ENCODE measurements at places on chromosomes 16 and 17.

DNA sequence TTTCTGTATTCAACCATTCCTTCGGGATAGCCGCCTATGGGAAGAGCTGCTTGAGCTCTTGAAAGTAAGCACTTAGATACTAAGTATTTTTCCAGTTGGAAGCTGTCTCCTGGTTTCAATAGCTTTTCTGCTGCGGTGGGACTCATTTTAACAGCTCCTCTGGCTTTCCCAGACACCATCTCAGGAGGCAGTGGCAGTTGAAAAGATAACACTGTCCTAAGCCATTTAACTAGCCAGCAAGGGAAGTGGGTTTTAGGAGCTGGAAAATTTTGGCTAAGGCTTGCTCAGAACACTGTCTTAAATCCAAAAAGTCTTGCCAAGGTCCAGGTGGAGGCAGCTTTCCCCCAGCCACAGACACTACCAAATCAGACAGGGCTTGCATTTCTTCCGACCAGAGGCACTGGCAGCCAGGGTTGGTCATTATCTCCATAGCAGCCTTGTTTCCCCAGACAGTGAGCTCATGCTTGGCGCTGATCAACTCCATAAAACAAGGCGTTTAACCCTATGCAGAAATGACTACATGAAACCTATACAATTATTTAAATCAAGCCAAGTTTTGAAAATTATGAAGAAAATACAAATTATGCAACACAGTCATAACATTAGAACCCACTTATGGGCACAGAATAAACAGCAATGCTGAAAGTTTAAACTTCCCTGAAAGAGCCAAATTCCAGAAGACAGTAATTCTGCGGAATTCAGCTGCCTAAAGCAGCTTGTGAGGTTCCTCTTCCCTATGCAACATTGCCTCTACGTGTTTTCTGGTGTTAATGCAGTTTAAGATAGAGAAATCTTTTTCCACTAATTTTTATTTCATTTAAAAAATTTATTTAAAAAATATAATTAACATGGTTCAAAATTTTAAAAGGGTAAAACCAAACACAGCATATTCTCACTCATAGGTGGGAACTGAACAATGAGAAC lies 25.0 kb downstream of the GABARAPL2 start:
- no peak for DNase-seq

- no peak for DNase-seq
Observed at GRCh38 chr17:56774650-56775049, 59.1 kb downstream of the C17orf67 start.

GRCh38 chr17:83195330-83196023 lies 116.1 kb downstream of the METRNL start:
- no peak for DNase-seq

GRCh38 chr17:7886227-7887037 lies 2.2 kb upstream of the CHD3 start:
- peak; percentile 46 for DNase-seq

GRCh38 chr16:18803569-18804462 lies 2.5 kb upstream of the ARL6IP1 start:
- DNase-seq = no peak

GRCh38 chr16:10846213-10846998 lies 27.8 kb upstream of the TVP23A start:
- DNase-seq = no peak

DNA sequence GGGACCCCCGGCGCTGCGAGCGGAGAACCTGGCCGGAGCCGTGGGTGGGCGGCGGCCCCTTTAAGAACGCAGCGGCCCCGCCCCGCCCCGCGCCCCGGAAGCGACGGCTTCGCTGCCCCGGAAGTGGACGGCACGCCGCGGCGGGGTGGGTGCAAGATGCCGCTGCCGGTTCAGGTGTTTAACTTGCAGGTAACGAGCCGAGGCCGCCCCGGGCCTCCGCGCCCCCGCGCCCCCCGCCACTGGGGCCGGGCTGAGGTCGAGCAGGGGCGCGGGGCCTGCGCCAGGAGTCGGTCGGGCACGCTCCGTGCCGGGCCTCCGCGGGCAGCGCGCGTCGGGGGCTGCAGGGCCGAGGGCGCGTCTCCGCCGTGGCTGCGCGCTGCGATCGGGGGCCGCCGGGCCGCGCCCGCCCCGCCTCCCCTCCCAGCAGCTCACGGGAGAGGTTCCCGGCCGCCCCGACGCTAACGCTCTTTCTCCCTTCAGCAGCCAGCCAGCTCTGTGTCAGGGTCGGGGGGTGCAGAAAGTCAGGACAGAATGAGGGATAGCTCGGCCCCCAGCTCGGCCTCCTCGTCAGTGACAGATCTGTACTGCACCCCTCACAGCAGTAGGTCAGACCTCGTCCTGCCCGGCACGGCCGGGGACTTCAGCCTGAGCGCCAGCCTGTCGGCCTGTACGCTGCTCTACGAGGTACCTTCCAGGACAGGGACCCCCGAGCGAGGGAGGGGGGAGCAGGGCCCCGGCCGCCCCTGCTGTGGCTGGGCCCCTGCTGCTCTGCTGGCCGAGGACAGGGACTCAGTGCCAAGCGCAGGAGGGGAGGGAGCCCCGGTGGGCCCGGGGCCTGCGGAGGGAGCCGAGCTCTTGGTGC lies at the start of the genes GPS1 and RFNG:
TSS of gene GPS1 (plus strand) at position 123 of the 862 bp plus-strand sequence. CDS start at position 157, 34 bp downstream.
TSS of gene RFNG (minus strand) at position 36 of the 862 bp plus-strand sequence. CDS start 45 bp downstream, outside the sequence.
- DNase-seq = peak; percentile 81

DNA sequence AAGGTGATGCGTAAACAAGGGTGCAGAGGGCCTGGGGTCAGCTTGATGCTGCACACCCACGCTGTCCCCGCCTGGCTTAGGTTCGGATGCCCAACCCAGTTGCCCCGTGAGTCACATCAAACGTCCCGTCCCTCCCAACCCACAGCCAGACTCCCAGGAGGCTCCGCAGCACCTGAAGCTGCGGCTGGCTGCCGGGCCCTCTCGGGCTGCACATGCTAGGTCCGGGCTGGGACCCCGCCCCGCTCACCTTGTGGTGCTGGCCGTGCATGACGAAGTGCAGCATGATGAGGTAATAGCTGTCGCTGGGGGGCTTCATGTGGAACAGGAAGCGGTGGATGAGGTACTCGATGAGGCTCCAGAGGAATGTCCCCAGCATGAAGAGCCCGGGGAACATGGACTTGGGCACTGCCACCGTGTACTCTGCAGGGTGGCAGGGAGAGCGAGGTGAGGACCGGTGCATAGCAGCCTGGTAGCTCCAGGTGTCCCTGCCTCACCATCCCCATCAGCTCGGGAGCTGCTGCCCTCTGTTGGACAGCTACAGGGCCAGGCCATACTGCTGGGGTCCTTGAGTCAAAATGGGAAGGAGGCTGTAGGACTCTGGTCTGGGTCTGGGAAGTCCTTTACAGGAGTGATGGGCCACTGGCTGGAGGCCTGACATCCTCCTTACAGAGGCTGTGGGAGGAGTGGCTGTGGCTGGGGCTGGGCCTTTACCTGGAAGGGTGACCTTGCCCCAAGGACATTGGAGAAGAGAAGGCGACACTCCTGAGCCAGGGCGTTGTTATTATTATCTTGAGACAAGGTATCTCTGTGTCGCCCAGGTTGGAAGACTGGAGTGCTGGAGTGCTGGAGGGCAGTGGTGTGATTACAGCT lies 18.3 kb upstream of the MLKL start:
- no peak for DNase-seq

- peak; percentile 54 for DNase-seq
Observed at GRCh38 chr16:82229800-82230619, 60.0 kb upstream of the MPHOSPH6 start.

- DNase-seq = no peak
Observed at GRCh38 chr17:38656959-38657823, 17.6 kb downstream of the EPOP start.

Data from activated gamma-delta T cell treated with Interleukin-2 at 50 U/mL for 16 hours (primary cell).